ENCODE measurements at places on chromosomes 2 and 18. TPM values are rescaled to one million over a fixed set of nuclear protein-coding genes. Genes with fewer than 3 reads are reported as not detected.

The PRKAG3 gene
- not detected for total RNA-seq

The PROC gene
- not detected for total RNA-seq

The RAB3GAP1 gene
- 59.7 TPM for total RNA-seq

The BOLL gene
- total RNA-seq = 0.10 TPM

The BUB1 gene
- 80.8 TPM for total RNA-seq

The DYNC1I2 gene
- total RNA-seq = 39.5 TPM

- H3K36me3 ChIP-seq = no peaks in the 10 kb centered on the region
- H3K27ac ChIP-seq = no peak overlapping the region
- no peaks in the 10 kb centered on the region for H3K4me1 ChIP-seq
- H3K27me3 ChIP-seq = no peaks in the 10 kb centered on the region
- no peak for DNase-seq
- no peak overlapping the region for H3K4me3 ChIP-seq
Measured at GRCh38 chr2:151791545-151791944, 36.7 kb downstream of the ARL5A start.

- no peak overlapping the region for H3K27ac ChIP-seq
- H3K4me1 ChIP-seq = peaks cover 13% of the 10 kb centered on the region
- H3K36me3 ChIP-seq = no peaks in the 10 kb centered on the region
Measured at GRCh38 chr2:168671932-168672331, 130.5 kb upstream of the NOSTRIN start.

GRCh38 chr2:166784296-166784946 is 103.9 kb upstream of the XIRP2 start:
- DNase-seq = no peak
- no peak overlapping the region for H3K27ac ChIP-seq
- H3K4me1 ChIP-seq = no peaks in the 10 kb centered on the region
- no peaks in the 10 kb centered on the region for H3K36me3 ChIP-seq
- no peak overlapping the region for H3K4me3 ChIP-seq

DNA sequence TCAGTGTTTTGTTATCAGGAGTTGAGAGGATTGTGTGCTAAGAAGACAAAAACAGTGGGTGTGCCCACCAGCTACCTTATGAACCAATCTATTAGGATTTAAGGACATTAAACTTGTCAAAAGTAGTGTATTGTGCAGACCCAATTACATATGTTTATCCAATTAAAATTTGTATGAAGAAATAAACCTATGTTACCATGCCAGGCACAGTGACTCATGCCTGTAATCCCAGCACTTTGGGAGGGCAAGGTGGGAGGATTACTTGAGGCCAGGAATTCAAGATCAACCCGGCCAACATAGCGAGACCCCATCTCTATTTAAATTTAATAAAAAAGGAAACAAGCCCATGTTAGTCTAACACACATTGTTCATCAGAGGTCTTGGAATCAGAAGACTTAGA is 162.2 kb downstream of the IRS1 start:
- no peak overlapping the region for H3K27ac ChIP-seq
- DNase-seq = no peak
- no peak overlapping the region for H3K4me3 ChIP-seq
- no peaks in the 10 kb centered on the region for H3K4me1 ChIP-seq

DNA sequence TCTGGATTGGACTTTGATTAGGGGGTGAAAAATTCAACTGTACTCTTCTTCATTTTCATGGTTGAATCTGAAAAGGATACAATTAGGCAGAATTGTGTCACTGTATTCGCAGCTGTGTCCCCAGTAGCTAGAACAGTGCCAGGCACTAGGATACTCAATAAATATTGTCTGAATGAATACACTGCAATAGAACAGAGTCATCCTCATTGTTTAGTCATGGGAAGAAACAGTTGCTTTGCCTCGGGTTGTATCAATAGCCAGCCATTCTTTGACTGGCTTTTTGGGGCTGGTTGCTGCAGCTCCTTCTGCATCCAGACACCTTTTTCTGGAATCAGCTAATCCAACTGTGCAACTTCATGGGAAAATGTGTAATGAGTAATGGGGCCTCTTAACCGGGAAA is 18.1 kb upstream of the DYNC1I2 start:
- no peak overlapping the region for H3K4me3 ChIP-seq
- H3K36me3 ChIP-seq = no peaks in the 10 kb centered on the region
- no peaks in the 10 kb centered on the region for H3K4me1 ChIP-seq

- peak overlapping the region; percentile 64 for H3K4me3 ChIP-seq
- peak overlapping the region; percentile 74 for H3K27ac ChIP-seq
- peak; percentile 57 for DNase-seq
- peaks cover 58% of the 10 kb centered on the region for H3K4me1 ChIP-seq
- H3K36me3 ChIP-seq = no peaks in the 10 kb centered on the region
Measured at GRCh38 chr2:60818272-60818671, 62.2 kb downstream of the PAPOLG start.

- H3K27me3 ChIP-seq = peaks cover 11% of the 10 kb centered on the region
- no peaks in the 10 kb centered on the region for H3K36me3 ChIP-seq
- no peak overlapping the region for H3K27ac ChIP-seq
- H3K4me3 ChIP-seq = no peak overlapping the region
Measured at GRCh38 chr2:71843391-71843850, 304.2 kb downstream of the CYP26B1 start.

- no peak for DNase-seq
- H3K27me3 ChIP-seq = peaks cover 53% of the 10 kb centered on the region
- peaks cover 5% of the 10 kb centered on the region for H3K4me1 ChIP-seq
Measured at GRCh38 chr18:48470484-48471180, 61.4 kb upstream of the ZBTB7C start.

DNA sequence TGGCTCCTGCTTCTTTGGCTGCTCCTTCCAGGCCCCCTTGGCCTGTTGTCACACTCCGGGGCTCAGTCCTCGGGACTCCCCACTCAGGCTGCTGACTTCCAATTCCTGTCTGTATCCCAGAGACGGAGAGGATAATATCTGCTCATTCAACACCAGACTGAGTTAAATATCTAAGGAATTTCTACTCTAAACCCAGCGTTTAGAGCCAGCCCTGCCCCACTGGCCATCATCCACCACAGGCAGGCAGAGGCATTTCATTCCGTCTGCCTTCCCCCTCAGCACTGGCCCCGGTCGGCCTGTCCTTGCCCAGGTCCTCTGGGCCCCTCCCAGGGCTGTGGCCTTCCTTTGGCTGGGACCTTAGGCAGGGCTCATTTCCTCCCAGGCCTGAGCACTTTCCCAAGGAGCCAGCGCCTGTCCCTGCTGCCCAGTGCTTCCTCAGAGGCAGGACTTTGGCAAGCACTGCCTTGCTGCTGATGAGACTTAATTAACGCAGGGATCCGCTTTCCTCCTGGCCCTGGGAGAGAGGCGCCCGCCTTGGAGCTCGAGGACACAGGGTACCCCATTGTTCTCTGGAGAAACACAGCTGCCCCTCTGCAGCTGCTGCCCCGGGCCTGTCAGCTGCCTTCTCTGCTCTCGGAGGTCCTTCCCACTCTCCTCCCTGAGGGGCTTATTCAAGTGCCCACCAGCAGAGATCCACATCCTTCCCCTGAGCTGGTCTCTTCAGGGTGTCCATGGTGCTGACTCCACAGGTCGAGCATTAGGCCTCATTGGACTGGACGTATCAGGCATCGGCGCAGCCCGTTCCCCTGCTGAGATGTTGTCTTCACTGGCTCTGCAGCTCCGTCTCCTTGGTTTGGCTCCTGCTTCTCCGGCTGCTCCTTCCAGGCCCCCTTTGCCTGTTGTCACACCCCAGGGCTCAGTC is 42.8 kb downstream of the ATOH8 start:
- H3K27me3 ChIP-seq = peaks cover 16% of the 10 kb centered on the region
- DNase-seq = no peak
- H3K4me3 ChIP-seq = no peak overlapping the region

GRCh38 chr2:5594249-5594695 is 97.9 kb upstream of the SOX11 start:
- H3K36me3 ChIP-seq = no peaks in the 10 kb centered on the region
- H3K27me3 ChIP-seq = no peaks in the 10 kb centered on the region
- H3K4me1 ChIP-seq = no peaks in the 10 kb centered on the region
- no peak for DNase-seq
- H3K27ac ChIP-seq = no peak overlapping the region

- peak; percentile 52 for DNase-seq
- H3K36me3 ChIP-seq = peaks cover 6% of the 10 kb centered on the region
- H3K4me1 ChIP-seq = peaks cover 10% of the 10 kb centered on the region
Measured at GRCh38 chr2:112121682-112122254, 16.4 kb upstream of the FBLN7 start.

- no peak for DNase-seq
- no peak overlapping the region for H3K27ac ChIP-seq
- H3K27me3 ChIP-seq = no peaks in the 10 kb centered on the region
- H3K4me3 ChIP-seq = no peak overlapping the region
Measured at GRCh38 chr2:20585359-20585709, 65.6 kb downstream of the HS1BP3 start.

DNA sequence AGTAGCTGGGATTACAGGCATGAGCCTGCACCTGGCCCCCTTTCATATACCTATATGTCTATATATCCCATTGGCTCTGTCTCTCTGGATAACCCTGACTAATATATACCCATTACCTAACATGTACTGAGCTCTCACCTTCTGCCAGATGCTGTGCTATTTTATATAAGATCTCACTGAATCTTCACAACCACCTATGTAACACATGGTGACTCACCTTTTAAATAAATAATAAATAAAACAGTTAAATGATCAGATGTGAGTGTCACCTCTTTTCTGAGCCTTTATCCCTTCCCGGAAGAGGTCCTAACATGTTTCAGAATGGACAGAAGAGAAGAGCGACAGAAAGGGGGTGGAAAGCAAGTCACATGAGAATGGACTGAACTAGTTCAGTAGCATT is 123.1 kb downstream of the SPIRE1 start:
- H3K4me1 ChIP-seq = no peaks in the 10 kb centered on the region
- no peaks in the 10 kb centered on the region for H3K27me3 ChIP-seq
- no peak overlapping the region for H3K27ac ChIP-seq
- H3K36me3 ChIP-seq = peaks cover under 1% of the 10 kb centered on the region
- H3K4me3 ChIP-seq = no peak overlapping the region

GRCh38 chr2:83081826-83082690 is 1377.0 kb downstream of the SUCLG1 start:
- H3K4me3 ChIP-seq = no peak overlapping the region
- H3K27me3 ChIP-seq = no peaks in the 10 kb centered on the region
- no peak overlapping the region for H3K27ac ChIP-seq
- no peaks in the 10 kb centered on the region for H3K4me1 ChIP-seq
- peaks cover 4% of the 10 kb centered on the region for H3K36me3 ChIP-seq
- no peak for DNase-seq

GRCh38 chr18:820591-821165 is 8.6 kb upstream of the YES1 start:
- H3K27ac ChIP-seq = no peak overlapping the region
- peaks cover 9% of the 10 kb centered on the region for H3K27me3 ChIP-seq
- no peak overlapping the region for H3K4me3 ChIP-seq
- peaks cover 17% of the 10 kb centered on the region for H3K4me1 ChIP-seq

DNA sequence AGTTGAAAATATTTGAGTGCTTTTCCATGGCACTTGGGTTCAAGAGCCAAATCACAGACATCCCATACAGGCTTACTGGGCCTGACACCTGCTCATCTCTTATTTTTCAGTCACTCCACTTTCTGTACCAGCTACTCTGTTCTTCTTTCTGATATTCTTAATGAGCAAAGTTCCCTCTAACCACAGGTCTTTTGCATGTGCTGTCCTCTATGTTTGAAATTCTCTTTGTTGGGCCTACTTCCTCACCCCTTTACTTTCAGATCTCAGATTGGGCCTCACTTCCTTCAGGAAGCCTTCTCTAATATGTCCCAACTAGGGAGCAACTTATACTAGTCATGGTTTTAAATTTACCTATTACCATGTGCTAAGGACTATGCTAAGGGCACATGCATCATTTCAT is 81.8 kb upstream of the RBMS1 start:
- H3K27me3 ChIP-seq = no peaks in the 10 kb centered on the region
- no peak overlapping the region for H3K4me3 ChIP-seq
- no peak overlapping the region for H3K27ac ChIP-seq
- DNase-seq = no peak
- H3K4me1 ChIP-seq = no peaks in the 10 kb centered on the region
- H3K36me3 ChIP-seq = peaks cover 2% of the 10 kb centered on the region

- no peaks in the 10 kb centered on the region for H3K4me1 ChIP-seq
- H3K27ac ChIP-seq = no peak overlapping the region
- no peaks in the 10 kb centered on the region for H3K27me3 ChIP-seq
Measured at GRCh38 chr2:63755965-63756364, 85.7 kb upstream of the UGP2 start.

GRCh38 chr18:23689616-23690504 is 607 bp downstream of the LAMA3 start:
- peak; percentile 11 for DNase-seq

- no peak overlapping the region for H3K4me3 ChIP-seq
- DNase-seq = no peak
- H3K36me3 ChIP-seq = no peaks in the 10 kb centered on the region
- no peaks in the 10 kb centered on the region for H3K27me3 ChIP-seq
- no peak overlapping the region for H3K27ac ChIP-seq
- H3K4me1 ChIP-seq = no peaks in the 10 kb centered on the region
Measured at GRCh38 chr2:157106950-157107349, 150.6 kb upstream of the GALNT5 start.

DNA sequence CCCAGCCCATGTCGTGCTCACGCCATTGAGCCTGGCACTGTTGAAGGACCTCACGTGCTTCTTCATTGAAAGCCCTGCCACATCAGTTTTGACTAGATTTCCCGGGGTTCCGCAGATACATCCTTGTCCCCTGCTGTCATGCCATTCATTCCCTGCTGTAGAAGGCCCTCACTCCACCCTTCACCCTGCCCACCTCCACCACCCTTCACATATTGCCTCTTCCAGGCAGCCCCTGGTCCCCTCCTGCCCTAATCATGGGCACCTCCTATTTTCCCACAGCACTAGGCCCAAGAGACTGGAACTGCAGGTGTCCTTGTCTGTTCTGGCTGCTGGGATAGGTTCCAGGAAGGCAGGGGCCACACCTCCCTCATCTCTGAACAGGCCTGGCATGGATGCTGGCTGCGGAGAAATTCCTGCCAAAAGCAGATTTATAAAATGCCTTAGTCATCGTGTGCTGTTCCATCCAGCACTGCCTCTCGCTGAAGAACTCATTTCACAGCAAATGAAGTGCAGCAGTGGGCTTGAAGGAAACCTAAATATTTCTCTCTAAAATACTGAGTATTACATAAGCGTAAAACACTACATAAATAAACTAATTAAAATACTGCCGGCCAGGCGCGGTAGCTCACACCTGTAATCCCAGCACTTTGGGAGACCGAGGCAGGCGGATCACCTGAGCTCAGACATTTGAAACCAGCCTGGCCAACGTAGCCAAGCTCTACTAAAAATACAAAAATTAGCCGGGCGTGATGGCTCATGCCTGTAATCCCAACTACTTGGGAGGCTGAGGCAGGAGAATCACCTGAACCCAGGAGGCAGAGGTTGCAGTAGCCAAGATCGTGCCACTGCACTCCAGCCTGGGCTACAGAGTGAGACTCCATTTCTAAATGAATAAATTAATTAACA is 38.4 kb downstream of the EIF4E2 start:
- no peaks in the 10 kb centered on the region for H3K27me3 ChIP-seq
- DNase-seq = no peak
- no peak overlapping the region for H3K27ac ChIP-seq
- no peak overlapping the region for H3K4me3 ChIP-seq
- peaks cover 11% of the 10 kb centered on the region for H3K4me1 ChIP-seq

- H3K27me3 ChIP-seq = peaks cover 21% of the 10 kb centered on the region
- peaks cover 16% of the 10 kb centered on the region for H3K36me3 ChIP-seq
- H3K4me1 ChIP-seq = peaks cover 6% of the 10 kb centered on the region
- DNase-seq = no peak
- H3K27ac ChIP-seq = no peak overlapping the region
Measured at GRCh38 chr2:241001413-241002274, 3.2 kb downstream of the SNED1 start.

Measured in activated T-cell treated with anti-CD3 and anti-CD28 coated beads, Interleukin-2, amount 50 U/mL, for 72 hours (primary cell).